ENCODE measurements at places on chromosomes 4 and X.

DNA sequence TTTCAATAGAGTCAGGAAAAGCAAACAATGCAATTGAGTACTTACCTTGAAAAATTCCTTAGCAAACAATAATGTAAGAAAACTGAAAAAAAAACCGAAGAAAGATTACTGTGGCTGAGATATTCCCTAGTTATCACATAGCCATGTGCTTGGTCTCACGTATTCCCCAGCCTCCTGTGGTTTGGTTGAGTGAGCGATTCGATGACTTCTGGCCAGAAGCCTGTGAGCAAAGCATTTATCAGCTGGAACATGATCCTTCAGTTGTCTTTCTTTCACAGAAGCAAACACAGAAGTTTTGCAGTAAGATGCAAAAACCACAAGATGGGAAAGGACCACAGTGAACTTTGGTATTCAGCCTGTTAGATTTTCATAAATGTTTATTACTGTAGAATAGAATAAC, 1754.3 kb upstream of the AGA start:
- DNase-seq: no peak

GRCh38 chr4:181536811-181537434, 706.3 kb upstream of the TENM3 start:
- DNase-seq: peak; percentile 12

DNA sequence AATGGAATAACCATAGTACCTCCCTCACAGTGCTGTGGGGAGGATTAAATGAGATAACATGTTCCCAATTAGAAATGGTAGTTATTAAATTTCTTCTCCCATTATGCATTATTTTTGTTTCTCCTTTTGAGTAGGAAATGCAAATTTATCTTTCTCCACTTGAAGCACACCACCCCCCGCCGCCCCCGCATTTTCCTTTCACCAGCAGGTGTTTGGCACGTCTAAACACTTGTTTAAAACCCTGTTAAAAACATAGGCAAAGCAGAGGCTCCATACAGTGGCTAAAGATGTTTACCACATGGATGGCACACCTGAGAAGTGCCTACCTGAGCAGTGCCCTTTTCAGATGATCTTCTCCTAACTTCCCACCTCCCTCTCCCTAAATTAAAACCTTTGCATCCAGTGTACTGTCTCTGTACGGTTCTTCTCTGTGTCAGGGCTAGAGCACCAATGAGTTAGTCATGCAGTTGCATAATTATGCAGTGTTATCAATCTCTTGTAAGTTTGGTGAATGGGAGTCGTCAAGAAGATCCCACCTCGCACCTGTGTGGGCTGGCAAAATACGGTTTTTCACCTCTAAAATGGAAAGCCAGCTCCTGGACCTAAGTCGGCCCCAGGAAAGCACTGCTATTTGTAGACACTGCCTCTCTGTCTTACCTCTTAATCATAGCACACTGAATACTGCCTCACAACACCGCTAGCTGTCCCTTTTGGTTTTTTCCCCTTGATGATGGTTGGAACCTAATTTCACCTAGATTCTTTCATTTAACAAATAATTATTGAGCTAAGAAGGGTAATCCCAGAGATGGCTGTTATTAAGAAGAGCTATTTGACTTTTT, 122.0 kb downstream of the CT47B1 start:
- no peak for DNase-seq

DNA sequence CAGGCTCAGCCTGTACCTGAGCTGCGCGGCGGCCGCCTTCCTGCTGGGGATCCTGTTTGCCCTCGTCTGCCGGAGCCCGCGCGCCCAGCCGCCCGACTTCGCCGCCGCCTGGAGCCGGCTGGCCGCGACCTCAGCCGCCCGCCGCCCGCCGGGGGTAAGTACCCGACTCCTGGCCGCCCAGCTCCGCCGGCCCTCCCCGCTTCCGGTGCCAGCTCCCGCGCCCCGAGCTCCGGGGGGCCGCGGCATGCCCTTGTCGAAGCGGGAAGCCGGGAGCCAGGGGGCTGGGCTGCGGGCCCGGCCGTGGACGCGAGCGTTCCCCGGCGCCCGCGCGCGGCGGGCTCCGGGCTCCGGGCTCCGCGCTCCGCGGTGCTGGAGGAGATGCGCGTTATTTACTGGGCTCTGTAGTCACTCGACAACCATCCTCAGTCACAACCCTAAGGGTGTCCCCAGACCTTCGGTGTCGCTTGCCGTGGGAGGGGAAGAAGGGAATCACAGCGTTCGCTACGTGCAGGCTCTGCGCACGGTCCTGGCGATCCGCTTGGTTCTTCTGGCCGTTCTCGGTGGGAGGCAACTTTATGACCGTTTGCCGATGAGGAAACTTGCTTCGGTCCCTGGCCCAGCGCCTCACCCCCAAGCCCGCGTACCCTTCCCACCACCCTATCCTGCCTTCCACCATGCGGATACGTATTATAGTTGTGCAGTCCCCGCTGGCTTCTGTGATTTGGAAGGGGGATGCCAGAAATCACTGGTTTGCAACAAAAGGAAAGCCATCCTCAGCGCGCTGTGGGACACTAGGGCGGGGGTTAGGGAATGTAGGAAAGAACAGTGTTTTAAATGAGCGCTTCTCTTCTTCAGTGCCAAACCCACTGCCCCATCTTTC, 944 bp downstream of the SNX25 start:
- DNase-seq: peak; percentile 69

- DNase-seq: no peak
These were observed 1566.5 kb upstream of the PCDH7 start for GRCh38 chr4:29153642-29154041.

GRCh38 chrX:13014111-13015096, 30.0 kb downstream of the FAM9C start:
- DNase-seq: peak; percentile 58

- DNase-seq: no peak
These were observed 195.1 kb downstream of the PWWP3B start for GRCh38 chrX:106363214-106363613.

GRCh38 chr4:186027405-186027804, 41.6 kb upstream of the TLR3 start:
- no peak for DNase-seq

DNA sequence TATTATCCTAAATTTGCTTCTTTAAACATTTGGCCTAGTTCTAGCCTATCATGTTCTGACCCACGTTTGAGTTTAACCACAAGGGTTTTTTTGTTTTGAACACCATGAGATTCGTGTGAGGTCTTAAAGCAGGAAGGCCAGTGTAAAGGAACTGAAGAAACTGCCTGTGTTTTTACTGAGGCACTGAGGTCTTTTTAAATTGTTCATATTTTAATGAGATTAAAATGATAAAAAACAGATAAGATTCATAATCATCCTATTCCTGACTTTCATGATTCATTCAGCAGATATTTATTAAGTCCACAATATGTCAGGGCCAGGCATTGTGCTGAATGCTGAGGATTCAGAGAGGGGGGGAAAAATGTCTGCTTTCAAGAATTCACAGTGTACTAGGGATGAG, 3.2 kb downstream of the RPS6KA3 start:
- DNase-seq: peak; percentile 67

- peak; percentile 96 for DNase-seq
These were observed 38.8 kb upstream of the TADA2B start for GRCh38 chr4:7004331-7004730.

- DNase-seq: no peak
These were observed 144.0 kb downstream of the SH3KBP1 start for GRCh38 chrX:19743386-19743785.

GRCh38 chrX:9227276-9227675, 193.3 kb upstream of the FAM9B start:
- DNase-seq: no peak

DNA sequence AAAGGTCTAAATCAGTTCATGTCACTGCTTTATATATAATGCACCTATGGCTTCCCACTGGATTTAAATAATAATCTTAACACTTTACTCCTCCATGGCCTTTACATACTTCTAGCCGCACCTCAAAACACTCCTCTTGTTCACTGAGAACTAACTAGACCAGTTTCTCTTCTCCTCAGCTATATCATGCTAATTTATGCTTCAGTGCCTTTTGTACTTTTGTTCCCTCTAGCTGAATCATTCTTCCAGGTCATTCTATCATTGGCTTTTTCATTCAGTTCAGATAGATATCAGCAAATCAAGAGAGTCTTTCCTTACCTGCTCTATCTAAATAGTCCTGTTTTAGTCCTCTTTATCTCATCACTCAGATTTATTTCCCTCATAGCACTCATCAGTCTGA, 64.2 kb downstream of the TET2 start:
- no peak for DNase-seq

DNA sequence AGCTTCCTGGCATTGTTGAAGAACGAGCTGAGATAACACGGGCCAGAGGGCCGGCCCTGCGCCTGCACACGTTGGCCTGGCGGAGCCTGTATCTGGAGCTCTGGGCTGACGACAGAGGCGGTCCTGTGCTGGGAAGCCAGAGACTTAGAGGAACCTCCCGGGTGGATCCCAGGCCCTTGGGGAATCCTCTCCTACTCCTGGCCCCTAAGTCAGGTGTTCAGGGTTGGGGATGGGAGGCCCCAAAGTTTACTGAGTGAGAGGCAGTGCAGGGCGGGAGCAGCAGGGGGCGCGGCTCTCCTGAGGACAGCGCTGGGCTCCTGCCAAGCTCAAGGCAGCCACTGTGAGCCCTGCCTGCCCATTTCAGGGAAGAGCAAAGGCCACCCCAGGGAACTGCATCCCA, 2.5 kb upstream of the HTRA3 start:
- peak; percentile 61 for DNase-seq

- no peak for DNase-seq
These were observed 11.7 kb downstream of the ADGRL3 start for GRCh38 chr4:61211781-61212180.

- no peak for DNase-seq
These were observed 590.8 kb downstream of the SPRY1 start for GRCh38 chr4:123987408-123987807.

GRCh38 chr4:145507636-145508035, 26.0 kb downstream of the SMAD1 start:
- peak; percentile 44 for DNase-seq

DNA sequence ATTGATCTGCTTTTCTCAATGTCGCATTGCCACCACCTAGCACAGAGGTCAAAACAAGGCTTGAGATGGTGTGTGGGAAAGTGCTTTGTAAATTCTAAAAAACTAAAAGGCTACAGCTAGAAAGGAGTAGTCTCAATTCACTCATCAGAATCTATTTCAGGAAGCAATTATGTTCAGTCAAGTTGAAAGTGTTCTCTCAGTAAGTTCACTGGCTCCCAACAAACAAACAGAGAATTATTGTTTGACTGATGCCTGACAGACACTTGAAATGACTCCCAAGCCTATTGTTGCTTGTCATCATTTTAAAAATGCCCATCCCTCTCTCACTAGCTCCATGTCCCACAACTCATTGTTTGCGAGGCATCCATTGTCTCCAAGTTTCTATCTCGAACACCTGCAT, 419.6 kb upstream of the CPEB2 start:
- DNase-seq: no peak

DNA sequence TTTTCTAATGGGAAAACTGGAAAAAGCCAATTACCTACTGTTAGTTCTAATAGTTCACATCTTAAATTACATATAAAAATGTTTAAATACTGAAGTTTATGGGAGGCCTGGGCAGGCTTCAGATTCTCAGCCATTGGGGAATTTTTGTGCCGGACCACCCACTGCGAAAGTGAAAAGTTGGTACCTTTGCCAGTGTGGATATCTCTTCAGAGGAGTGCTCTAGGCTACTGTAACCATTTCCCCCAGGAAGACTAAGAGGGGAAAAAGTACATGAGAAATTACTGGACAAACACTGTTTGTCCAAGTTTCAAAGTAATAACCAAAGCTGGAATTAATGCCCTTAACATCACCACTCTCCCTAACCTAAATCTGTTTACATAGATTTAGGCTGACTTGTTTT, 20.8 kb downstream of the PITX2 start:
- DNase-seq: no peak

DNA sequence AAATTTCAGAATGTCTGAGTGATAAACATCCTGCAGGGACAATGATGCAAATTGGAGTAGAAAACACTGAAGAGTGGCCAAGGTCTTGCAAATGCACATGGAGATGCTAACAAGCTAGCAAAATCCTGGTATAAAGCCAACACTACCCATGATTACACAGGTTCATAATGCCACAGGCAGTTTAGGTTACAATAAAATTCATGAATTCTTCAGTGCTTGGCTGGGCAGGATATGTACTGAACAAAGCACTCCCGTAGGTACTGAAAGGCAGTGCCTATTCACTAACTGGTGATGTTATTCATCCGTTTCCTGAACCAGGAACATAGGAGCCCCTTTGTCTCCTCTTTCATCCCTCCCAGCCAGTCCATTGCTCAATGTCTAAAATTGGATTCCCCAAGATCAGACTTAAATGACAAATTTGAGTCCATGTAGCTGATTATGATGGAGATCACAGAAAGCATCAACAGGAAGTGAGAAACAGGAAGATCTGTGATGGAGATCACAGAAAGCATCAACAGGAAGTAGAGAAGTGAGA, 244.5 kb downstream of the DMD start:
- no peak for DNase-seq

GRCh38 chrX:53078943-53079342, 3.2 kb upstream of the TSPYL2 start:
- DNase-seq: no peak

DNA sequence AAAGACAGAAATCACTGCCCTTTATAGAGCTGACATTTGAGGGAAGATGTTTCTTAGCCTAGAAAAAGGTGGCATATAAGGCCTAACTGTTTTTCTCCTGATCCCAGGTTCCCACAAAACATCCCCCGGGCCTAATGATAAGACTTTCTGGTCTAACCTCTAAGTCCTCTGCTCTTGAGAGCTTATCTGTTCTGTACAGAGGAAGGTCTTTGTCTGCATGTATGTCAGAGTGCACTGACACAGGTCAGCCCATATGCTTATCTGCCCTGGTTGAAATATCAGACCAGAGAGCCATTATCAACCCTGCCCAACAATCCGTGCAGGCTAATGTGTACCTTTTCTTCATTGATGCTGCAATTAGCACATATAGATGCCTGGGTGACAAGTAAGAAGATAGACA, 76.2 kb downstream of the ARHGEF9 start:
- DNase-seq: no peak

DNA sequence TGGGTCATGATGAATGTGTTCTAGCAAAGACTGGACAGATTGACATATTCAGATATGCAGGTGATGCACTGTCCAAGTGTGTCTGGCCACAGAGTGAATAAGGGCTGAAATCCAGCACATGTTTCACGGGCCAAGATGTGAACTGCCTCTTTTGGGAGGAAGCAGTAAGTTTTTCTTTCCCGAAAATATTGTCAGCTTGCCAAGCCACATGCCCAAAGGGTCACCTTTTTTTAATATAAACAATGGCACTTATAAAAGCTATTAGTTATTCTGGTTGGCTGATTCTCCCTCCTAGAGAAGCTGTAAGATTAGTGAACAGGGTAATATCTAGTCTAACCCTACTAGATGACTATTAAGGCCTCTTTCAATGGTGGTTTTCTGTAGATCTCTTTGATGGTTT, 1.5 kb upstream of the EDNRA start:
- no peak for DNase-seq
